Osteoblast (primary cell): ENCODE measurements at places on chromosomes 5 and 9.

DNA sequence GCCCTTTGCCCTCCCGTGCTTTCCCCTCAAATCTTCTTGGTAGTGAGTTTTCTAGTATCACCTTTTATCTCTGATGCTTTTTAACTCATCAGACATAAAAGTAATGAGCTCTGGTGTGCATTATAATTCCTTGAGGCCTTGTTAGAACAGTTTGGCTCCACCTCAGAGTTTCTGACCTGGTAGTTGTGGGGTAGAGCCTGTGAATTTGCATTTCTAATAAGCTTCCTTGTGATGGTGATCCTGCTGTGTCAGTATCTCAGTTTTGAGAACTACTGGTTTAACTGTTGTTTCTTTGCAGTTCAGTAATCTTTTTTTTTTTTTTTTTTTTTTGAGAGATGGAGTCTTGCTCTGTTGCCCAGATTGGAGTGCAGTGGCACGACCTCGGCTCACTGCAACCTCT, 31.1 kb downstream of the UBE2D2 start:
- DNase-seq = no peak

DNA sequence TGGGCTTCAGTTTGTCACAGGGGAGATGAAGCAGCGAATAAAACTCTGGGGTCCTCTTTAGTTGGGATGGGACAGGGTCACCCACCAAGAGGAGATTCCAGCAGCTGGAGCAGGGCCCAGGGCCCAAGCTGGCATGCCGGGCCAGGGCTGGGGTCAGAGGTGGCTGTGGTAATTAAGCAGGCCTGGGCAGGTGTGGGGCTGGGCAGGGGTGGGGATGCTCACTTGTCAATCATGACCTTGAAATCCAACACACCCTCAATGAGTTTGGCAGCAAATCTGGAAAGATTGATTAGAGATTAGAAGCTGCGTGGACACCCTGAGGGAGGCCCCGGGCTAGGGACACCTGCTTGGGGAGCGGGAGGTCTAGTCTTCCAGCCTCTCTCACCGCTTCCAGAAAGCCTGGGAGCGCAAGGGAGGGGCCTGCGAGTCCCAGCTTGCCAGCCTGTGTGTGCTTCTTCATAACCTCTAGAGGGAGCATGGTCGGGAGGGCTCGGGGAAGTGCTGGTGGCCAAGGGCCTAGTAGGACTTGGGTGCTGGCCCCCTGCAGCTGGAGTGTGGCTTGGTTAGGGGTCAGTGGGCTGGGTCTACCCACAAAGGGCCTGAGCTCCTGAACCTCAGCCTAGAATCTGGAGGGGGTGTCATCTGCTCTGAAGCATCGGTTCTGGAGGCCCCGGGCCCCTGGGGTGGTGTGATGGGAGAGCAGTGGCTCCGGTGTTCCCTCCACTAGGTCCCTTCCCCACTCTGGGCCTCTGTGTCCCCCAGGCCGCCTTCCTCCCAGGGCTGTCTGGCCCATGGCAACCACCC, 7.6 kb downstream of the CRAT start:
- peak; percentile 97 for DNase-seq

- DNase-seq = no peak
Measured at GRCh38 chr9:108547411-108548135, 308.2 kb downstream of the ACTL7B start.

- no peak for DNase-seq
Measured at GRCh38 chr5:61290791-61291210, 41.3 kb upstream of the ZSWIM6 start.

DNA sequence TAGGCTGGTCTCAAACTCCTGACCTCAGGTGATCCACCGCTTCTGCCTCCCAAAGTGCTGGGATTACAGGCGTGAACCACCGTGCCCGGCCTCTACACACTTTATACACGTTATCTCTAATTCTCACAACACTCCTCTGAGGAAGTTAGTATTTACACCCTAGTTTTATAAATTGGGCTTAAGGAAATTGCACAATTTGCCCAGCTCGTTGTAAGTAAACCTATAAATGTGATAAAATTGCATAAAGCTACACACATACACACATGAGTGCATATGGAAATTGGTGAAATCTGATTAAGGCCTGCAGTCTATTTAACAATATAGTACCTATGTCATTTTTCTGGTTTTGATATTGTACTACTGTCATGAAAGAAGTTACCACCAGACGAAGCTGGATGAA, 4.4 kb upstream of the SLC4A9 start:
- DNase-seq = no peak

DNA sequence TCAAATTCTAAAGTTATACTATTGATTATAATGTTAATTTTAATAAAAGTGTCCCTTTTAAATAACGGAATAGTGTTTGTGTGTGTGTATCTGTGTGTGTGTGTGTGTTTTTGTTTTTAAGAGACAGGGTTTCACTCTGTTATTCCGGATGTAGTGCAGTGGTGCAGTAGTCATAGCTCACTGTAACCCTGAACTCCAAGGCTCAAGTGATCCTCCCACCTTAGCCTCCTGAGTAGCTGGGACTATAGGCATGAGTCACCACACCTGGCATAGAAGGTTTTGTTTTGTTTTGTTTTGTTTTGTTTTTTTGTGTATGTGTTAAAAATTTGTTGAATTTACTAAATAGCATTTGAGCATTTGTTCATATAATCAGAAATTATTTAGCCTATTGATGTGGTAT, 64.6 kb downstream of the YTHDC2 start:
- DNase-seq = no peak

DNA sequence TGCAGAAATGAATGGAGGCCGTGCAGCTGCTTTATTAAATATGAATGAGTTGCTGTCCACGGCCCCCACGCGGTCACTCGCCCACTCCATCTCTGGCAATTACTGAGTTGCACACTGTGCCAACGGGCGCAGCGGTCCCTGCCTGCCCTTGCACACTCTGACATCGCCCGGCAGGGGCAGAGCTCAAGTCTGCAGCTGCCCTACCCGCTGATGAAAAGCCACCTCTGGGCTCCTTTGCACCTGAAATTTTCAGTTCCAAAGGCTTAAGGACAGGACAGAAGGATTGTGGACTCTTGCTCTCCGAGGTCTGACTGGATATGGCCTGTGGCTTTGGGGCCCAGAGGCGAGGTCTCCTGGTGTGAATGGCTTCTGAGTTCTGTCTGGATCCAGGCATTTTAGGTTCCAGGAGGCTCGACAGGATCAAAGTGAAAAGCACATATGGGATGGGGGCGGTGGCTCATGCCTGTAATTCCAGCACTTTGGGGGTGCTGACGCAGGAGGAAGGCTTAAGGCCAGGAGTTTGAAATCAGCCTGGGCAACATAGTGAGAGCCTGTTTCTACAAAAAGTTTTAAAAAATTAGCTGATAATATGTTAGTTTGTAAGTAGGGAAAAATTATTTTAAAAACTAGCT, 201.8 kb downstream of the PAX5 start:
- peak; percentile 62 for DNase-seq

- DNase-seq = no peak
Measured at GRCh38 chr5:139686706-139687441, 38.7 kb downstream of the CXXC5 start.

GRCh38 chr9:85004818-85005413, 335.4 kb downstream of the NTRK2 start:
- DNase-seq = no peak

GRCh38 chr5:6321078-6321477, 57.3 kb downstream of the MED10 start:
- no peak for DNase-seq

DNA sequence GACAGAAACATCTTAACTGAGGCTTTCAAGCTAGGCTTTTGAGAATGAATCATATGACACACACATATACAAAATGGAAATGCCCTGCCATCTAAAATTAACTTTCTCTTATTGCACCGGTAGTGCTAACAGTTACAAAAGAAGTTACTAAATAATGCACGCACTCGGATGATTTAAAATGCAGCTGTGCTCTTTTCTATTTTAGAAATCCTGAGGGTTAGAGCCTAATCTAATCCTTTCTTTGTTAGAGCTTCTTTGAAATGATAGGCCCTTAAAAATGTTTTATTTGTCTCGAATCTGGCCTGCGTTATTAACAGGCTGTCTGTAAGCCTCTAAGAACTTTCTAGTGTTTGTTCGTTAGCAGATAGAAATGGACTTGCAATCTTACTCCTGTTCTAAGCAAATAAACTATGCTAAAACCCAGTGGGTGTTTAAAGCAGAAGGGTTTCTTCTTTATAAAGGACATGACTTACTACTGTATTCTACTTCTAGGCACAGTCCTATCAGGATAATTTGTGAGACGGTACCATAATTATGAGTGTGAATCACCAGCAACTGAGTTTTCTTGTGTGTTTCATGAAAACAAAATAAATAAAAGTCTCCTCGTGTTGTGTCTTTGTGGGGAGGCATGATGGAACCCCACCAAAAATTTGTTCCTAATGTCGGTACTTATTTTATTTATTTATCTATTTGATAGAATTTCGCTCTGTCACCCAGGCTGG, 69.2 kb upstream of the MYO10 start:
- no peak for DNase-seq

GRCh38 chr5:39013938-39014337, 60.3 kb downstream of the RICTOR start:
- no peak for DNase-seq

DNA sequence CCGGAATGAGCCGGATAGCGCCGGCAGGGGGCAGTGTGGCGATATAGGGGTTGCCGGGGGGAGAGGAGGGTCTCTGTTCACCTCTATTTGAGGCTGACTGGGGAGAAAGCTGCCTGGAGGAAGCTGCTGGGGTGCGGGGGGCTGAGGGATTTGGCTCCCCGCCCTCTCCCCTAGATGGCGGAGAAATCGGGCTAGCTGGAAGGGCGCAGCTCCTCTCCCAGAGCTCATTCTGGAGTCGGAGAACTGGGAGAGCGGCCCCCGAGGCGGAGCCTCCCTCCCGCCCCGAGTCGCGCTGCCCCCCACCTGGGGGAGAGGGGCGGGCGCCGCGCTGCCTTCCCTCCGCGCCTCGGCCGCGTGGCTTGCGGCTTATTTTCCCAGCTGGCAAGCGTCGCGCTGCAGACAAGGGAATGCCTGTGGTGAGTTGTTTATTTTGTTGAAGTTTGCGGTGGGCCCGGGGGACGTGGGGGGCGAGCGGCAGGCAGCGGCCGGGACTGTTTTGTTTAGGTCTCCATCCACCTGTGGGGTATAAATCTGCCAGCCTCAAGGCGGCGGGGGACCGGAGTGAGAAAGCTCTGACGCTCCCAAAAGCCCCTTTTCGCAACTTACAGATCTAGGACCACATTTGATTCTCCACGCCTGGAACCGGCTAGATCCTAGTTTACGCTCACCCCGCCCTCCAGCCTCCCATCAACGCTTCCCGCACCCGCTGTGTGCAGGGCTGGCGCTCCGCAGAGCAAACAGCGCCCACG, 4.1 kb upstream of the RGMB start:
- DNase-seq = peak; percentile 92

- DNase-seq = no peak
Measured at GRCh38 chr9:6790866-6791265, 33.1 kb downstream of the KDM4C start.

DNA sequence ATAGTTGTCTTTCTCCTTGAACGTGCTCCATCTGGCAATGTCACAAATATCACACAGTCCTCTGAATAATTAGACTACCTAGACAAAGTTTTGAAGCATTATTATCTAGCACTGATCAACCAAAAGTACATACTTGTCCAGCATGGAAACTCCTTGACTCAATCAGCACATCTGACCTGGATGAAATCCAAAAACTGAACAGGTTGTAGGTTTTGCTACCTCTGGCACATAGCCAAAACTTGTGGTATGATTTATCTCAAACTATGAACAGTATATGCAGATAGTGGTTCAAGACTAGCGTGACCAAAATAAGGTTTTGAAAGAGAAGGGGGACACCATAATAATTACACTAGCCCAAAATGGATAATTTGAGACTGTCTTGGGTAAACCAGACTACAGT, 158.1 kb downstream of the ARRDC3 start:
- DNase-seq = no peak

DNA sequence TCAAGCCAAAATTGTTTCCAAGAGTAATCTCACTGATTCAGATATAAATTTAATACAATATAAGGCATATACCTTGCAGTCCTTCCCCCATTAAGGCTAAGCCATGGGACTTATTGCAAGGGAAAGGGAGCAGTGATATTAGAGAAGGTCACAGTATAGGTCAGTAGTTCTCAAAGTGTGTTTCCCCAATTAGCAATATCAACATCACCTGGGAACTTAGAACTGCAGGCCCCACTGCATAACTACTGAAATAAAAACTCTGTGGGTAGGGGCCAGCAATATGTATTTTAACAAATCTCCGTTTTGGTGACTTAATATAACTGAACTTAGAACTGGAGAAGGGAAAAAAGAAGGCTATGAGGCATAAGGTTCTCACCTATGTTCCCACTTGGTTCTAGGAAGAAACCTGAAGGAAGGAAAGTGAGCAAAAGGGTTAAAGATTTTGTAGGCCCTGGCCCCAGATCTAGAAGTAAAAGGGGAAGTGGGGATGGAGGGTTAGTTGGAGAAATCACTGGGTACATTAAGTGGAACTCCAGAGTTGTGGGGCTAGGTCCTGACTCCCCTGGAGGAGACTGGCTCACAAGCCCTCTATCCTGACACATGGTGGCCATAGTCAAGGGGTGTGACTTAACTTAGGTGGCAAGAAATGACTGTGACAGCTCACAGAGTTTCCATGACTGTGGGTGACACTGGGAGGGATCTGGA, 40.7 kb downstream of the WDR36 start:
- DNase-seq = no peak

DNA sequence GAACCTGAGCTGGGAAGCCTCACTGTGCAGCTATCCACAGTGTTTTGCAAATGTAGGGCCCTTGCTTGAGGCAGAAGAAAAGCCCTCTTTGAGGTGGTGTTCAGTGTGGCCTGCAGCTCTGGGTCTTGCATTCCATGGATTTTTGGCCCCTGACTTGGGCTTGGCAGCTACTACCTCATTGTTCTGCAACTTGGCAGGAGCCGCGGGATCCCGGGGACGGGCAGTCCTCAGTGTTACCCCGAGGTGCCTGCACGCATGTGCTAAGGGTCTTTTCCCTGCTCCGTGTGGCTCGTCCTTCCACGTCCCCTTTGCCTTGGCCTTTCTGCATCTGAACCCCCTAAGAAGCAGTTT, 39.8 kb downstream of the NEK6 start:
- peak; percentile 97 for DNase-seq

DNA sequence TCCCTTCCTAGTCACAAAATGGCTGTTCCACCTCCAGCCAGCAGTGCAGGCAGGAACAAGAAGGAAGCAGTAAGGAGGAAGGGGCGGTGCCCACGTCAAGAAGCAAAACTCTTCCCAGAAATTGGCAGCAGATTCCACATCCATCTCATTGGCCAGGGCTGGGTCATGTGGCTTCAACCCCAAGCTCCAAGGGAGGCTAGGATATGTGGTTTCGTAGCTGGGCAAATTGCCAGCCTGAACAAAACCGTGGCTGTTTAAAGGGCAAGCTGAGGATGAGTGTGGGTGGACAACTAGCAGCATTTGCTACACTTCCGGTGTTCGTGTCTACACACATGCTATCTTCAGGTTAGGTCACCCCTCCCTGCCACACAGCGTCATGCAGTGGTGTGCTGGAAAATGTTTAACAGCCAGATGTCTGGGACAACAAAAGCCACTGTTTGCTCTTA, 92.1 kb upstream of the MAP1B start:
- peak; percentile 85 for DNase-seq

- DNase-seq = peak; percentile 64
Measured at GRCh38 chr9:92278110-92278509, 15.4 kb downstream of the IARS1 start.
